ENCODE measurements at places on chromosomes 1 and 21. TPM values are rescaled to one million over a fixed set of nuclear protein-coding genes. Genes with fewer than 3 reads are reported as not detected.

GRCh38 chr1:193634470-193634869 lies 448.1 kb upstream of the B3GALT2 start:
- no peak for DNase-seq

GRCh38 chr1:221712776-221713431 lies 29.0 kb downstream of the DUSP10 start:
- DNase-seq = no peak

GRCh38 chr1:8013800-8014199 lies 12.3 kb downstream of the ERRFI1 start:
- DNase-seq = no peak

DNA sequence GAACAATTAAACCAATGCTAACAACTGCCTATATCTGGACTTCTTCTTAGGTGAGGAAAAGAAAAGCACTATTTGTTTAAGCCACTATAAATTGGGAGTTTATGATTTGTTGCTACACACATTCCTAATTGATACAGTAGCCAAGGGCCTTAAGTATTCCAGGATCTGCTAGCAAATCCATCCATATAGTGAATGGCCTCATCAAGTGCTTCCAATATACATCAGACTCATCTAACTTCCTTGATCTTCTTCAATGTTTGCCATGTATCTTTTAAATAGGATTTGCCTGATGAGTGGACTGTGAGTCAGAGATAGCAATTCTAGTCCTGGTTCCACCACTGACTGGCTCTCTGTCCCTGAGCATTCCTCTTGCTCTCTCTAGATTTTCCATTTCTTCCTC lies 430.2 kb downstream of the OMA1 start:
- DNase-seq = no peak

ACTL8 gene
- total RNA-seq = not detected

C1orf21 gene
- total RNA-seq = 3.8 TPM

DNA sequence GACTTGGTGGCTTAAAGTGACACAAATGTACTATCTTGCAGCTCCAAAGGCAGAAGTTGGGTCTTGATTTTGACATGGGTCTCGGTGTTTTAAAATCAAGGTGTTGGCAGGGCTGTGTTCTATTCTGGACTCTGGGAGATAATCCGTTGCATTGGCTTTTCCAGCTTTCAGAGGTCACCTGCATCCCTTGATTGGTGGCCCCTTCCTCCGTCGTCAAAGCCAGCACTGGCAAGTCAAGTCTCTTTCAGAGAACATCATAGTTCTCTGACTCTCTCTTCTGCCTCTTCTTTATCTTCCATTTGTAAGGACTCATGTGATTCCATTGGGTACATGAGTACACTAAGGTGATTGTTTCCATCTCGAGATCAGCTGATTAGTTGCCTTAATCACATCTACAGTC lies 172.1 kb downstream of the CAMTA1 start:
- no peak for DNase-seq

GRHL3 gene
- total RNA-seq = not detected

DNA sequence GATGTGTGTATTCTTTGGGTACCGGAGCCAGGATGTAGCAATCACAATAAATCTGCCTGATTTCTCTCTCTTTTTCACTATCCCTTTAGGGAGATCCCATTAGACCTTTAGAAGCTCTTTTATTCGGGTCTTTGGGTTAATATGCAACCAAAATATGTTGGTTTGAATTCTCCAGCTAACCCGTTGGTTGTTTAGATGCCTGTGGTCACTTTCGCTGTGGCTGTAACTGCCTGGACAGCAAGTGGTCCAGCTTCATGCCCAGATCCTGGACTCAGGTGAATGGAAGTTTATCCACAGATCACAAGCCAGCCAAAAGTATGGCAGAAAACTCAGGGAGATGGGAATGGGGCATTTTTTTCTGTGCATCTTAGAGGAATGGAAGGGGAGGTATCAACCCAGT lies 12.3 kb downstream of the KAZN start:
- no peak for DNase-seq

GRCh38 chr1:226681652-226682493 lies 57.2 kb downstream of the ITPKB start:
- DNase-seq = no peak

Measured in HFFc6 (cell line).